Anterior cingulate cortex (tissue), 58 donors: ENCODE measurements at places on chromosomes 5 and 9.

DNA sequence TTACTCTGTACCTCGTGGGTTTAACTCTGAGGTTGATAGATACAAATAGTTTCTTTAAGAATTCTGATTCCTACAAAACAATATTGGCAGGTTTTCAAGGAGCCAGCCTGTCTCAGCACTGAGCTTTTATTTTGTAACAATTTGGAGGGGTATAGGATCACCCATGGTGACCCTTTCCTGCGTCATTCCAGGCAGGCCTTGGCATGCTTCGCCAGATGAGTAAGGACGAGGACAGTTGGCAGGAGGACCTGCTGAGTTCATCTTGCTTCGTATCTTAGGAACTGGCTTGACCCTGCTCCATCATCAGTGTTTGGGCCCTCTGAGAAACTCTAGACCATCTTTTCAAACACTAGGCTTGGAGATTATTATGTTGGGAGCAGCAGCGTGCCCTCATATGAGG, 17.9 kb downstream of the ZNF462 start:
- no peak for DNase-seq

DNA sequence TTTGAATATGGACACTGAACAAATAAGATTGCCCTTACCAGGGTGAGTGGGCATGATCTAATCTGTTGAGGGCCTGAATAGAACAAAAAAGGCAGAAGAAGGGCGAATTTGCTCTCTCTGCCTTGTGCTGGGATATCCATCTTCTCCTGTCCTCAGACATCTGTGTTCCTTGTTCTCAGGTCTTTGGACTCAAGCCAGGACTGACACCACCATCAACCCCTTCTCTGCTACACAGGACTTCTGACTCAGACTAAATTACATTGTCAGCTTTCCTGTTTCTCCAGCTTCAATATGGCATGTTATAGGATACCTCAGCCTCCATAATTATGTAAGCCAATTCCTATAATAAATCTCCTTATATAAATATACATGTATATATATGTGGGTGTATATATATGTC, 40.8 kb upstream of the SLCO6A1 start:
- DNase-seq, result no peak

DNA sequence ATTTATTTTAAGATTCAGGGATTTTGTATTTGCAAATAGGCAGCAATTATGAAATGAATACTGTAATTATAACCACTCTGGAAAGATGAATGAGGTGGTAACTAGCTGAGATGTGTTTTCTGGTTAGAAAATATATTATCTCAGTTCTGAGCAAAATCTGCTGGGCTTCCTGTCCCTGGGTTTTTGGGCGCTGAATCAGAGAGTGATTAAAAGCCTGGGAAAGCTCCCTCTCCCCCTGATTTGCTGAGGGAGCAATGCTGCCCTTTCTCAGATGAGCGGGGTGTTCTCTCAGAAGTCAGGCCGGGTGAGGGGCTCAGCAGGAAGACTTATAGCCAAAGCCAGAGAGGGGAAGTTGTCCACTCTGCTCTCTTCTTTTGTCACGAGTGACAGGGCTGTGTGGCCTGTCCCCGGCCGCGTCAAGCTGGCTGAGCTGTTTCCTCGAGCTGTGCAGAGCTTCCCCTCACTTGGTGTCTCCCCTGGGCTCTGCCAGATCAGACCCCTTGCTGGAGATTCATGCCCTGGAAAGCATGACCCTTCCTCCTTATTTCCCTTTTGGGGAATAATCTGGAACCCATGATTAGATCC, 39.8 kb upstream of the PITX1 start:
- DNase-seq, result no peak

DNA sequence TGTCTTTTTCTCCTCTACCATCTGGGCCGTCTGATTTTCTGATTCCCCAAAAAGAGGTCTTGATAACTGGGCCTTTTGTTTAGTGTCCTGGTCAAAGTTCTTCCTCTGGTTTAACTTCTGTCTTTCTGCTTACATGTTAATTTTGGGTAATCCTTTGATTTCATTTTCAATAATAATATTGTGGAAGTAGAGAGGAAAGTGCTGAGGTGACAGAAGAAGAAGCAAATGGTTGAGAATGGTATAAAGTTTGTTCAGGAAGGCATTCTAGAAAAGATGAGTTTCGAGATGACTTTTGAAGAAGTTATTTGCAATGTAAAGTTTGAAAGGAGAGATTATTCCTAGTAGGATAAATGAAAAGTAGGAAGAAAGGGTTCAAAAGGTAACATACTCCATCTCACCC, 118.1 kb downstream of the UNC13B start:
- no peak for DNase-seq

DNA sequence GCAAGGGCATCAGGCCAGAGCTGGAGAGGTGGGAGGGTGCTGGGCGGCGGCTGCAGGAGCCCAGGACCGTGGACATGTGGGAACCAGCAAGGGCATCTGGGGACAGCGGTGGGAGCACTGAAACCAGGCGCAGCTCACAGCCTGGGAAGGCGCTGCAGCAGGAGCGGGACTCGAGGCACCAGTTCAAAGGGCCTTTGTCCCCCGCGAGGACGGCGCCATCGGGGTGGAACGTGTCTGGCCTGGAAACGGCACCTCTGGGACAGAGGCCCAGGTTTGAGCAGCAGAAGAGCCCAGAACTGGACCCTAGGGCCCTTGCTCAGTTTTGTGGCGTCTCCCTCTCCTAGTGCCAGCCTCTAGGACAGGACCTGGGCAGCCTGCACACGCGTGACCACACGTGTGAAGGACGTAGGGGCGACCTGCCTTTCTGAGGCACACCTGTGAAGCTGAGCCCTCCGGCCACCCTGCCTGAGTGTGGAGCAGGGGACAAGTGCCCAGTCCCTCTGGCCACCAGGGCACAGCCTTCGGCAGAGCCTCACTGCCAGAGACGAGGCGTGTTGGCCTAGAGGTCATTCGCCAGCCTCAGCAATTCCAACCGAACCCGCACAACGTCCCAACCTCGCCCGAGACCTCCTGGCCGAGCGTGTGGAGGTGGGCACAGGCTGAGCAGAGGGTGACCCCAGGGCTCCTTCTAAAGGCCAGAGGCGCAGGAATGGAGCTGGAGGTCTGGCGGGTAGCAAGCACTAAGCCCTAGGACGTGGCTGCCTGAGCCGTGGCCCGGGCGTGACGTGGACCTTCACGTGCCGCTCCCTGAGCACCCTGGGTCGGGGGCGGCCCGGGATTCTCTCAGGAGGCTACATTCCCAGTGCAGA, 2.2 kb upstream of the TMEM210 start:
- DNase-seq, result no peak

GRCh38 chr9:76374783-76375559, 19.3 kb downstream of the RFK start:
- DNase-seq, result no peak

GRCh38 chr9:98107926-98108325, 11.1 kb downstream of the TRIM14 start:
- no peak for DNase-seq

GRCh38 chr5:72189146-72189545, 81.9 kb downstream of the MAP1B start:
- no peak for DNase-seq

- DNase-seq, result no peak
These were observed 11.1 kb upstream of the PAIP1 start for GRCh38 chr5:43567967-43568366.

DNA sequence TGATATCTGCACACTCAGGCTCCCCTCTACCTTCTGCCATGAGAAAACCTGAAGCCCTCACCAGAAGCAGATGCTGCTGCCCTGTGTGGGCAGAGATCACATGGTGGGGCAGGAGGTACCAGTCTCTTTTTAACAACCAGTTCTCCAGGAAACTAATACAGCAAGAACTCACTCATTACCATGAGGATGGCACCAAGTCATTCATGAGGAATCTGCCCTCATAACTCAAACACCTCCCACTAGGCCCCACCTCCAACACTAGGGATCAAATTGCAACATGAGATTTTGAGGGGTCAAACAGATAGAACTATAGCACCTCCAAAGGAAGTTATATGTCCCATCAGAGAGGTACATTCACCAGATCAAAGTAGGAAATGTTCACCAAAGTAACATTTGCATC, 136.3 kb upstream of the SHB start:
- no peak for DNase-seq

DNA sequence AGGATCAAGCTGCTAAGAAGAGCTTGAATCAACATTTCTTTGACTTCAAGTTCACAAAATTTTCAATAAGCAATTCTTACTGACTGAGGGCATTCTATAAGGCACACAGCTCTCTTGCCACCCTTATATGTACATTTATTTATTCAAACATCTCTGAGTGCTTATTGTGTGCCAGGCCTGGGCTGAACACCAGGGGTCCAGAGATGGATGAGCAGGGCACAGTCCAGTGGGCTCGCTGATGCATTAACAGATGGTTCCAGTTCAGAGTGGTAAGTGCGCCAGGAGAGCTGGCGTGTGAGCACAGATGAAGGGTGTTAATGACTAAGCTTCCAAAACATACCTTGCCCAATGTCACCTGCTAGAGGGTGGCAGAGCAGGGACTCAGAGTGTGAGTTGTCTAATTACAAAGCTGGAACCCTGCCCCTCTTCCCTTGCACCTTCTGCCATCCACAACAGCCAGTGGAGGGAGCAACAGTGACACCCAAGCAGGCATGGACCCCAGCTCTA, 24.6 kb downstream of the ALG2 start:
- DNase-seq, result no peak

DNA sequence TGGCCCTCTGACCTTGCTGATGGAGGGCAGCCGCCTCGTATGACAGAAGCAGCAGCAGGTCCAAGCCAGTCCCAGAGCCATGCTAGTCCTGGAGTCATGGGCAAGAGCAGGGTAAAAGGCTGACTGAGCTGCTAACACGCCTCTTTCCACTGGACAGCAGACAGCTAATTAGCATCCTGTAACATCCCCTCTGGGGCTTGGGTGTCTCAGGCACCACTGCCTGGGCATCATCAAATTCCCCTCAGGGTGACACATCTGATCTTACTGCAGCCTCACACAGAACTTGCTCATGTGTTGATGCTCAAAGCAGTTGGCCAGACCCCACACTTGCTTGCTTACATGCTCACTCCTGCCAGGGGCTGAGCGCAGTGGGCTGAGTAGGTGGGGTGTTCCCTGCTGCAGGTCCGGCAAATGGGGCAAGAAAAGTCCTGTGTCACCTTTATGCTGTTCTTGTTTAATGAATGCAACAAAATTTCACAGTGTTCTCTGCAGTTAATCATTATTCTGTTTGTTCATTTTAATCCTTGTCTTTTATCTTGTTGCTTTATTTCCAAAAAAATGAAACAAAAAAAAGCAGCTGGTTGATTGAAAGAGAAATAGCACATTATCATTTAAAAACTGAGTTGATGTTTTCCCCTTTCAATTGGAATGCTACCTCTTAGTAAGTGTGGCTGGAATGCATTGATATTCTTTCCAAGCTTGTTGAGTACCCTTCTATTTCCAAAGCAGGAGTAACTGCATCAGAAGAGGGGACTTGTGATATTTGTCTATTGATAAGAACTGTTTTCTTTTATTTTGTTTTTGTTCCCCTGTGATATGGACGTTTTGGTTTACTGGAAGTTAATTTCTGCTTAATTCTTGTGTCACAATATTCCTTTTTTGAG, 254.1 kb downstream of the CDH18 start:
- DNase-seq, result no peak

GRCh38 chr5:78791501-78792100, 143.0 kb upstream of the LHFPL2 start:
- no peak for DNase-seq

GRCh38 chr5:64921386-64921785, 152.7 kb downstream of the CWC27 start:
- DNase-seq, result no peak

DNA sequence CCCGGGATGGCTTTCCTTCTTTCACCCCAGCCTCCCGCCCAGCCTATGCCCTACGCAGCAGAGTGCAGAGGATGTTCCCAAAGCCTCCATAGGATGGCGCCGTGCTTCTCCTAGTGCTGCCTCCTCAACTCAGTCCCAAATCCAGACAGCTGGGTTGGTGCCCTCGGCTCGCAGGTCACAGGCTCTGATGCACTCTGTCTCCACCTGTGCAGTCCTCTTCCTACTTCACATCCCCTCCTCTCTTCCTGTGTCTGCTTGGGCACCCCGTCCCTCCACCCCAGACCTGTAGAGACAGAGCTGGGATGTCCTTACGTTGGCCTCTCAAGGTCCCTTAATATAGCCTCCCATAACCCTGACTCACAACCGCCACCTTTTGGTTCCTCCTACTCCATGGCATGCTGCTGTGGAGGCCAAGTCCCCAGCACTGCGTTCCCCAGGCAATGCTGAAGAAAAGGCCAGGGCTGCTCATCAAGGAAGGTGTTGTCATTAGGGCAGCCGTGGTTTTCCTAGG, 314.4 kb downstream of the GADD45G start:
- DNase-seq, result no peak

DNA sequence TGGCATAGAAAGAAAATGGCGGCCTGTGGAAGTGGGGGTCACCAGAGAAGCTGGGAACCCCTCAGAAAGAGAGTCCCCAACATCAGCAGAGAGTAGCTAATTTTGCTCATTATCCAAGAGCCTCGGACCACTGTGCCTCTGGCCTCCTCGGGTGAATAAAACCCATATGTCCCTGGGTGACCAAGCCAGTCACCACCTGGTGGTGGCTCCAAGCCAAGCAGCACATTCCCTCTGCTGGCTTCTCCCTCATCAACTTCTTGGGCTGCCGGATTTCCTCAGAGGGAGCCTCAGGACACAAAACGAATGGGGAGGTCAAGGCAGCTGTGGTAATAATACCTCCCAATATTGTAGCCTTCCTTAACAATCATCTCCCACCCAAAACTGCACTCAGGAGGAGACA, 242.5 kb downstream of the NFIB start:
- DNase-seq, result no peak

- no peak for DNase-seq
These were observed 19.9 kb upstream of the WNK2 start for GRCh38 chr9:93164085-93164484.

- no peak for DNase-seq
These were observed 49.5 kb downstream of the KCNT1 start for GRCh38 chr9:135751501-135751900.

DNA sequence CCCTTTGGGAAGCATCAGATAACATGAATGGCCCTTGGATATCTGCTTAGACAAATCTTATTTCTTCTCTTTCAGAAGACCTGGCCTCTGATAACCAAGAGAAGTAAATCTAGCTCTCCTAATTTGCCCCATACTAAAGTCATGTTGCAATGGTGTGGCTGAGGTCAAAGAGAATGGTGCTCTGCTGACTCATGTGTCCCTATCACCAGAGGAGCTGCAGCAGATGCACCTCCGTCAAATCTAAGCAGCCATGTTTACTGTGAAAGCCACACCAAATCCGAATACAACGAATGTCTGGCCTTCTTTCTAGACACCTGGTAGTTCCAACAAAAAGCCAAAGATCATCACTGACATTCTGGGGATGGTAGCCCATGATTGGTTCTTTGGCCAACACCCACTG, 23.2 kb downstream of the RETREG1 start:
- no peak for DNase-seq

- no peak for DNase-seq
These were observed 58.3 kb downstream of the NIPBL start for GRCh38 chr5:36934740-36935356.

- no peak for DNase-seq
These were observed 64.3 kb downstream of the RAPGEF6 start for GRCh38 chr5:131570757-131571156.
